Stimulated activated CD4-positive, alpha-beta T cell treated with anti-CD3 and anti-CD28 coated beads, Interleukin-1b, Interleukin-23, amount 100 ng/mL, for 24 hours (primary cell): ENCODE measurements at places on chromosomes 11 and 22.

DNA sequence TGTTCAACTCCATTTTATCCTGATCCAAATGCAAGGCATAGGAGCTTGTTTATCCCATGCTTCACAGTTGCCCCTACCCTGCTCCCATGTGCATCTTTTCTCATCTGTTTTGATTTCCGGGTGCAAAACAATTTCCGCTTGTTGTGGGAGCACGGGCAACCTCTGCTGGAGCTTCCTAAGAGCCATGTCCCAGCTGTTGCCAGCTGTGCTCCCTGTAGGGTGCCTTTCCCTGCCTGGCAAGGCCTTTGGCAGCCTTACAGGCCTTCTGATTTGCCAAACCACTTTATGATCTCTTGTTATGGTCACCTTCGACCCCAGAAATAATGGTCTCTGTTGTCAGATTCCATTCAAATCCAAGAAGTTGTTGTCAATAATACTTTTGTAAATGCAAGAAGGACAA, 1038.5 kb downstream of the OPCML start:
- no peak for DNase-seq

- DNase-seq = no peak
Measured at GRCh38 chr22:41353862-41354575, 27.7 kb upstream of the TEF start.

- DNase-seq = no peak
Measured at GRCh38 chr11:61980783-61981541, 13.5 kb upstream of the FTH1 start.

DNA sequence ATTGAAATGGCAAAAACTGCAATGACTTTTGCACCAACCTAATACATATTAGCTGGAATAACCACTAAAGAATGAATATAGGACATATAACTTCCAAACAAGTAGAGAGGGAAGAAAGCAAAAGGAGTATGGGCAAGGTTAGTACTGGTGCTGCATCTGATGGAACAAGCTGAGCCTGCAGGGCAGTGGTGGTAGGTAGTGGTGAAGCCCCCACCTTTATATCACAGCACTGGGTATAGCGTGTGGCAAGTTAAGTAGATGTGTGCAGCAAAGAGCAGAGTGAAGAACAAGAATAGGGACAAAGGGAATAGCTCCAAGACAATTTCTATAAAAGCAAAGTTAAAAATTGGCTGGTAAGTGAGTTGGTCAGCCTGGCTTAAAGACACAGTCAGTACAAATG, 62.3 kb downstream of the CTNND1 start:
- DNase-seq = no peak

DNA sequence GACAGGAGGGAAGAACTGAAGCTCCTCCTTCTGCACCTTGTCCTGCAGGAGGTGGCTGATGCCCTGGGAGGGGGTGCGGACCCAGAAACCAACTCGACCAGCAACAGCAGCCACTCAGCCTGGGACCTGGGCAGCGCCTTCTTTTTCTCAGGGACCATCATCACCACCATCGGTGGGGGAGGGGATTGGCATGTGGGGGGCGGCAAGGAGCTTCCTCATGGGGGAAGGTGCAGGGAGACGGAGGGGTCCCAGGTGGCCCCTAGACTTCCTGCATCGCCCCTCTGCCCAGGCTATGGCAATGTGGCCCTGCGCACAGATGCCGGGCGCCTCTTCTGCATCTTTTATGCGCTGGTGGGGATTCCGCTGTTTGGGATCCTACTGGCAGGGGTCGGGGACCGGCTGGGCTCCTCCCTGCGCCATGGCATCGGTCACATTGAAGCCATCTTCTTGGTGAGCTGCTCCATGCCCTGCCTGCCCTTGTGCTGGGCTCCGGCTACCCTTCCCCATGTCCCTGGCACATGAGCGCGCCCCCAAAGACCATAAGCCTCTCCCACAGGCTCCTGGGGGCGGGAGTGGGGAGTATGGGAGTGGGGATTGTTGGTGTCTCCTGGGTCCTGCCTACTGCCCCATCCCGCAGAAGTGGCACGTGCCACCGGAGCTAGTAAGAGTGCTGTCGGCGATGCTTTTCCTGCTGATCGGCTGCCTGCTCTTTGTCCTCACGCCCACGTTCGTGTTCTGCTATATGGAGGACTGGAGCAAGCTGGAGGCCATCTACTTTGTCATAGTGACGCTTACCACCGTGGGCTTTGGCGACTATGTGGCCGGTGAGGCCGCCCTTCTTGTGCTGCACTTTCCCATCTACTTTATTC, 3.1 kb upstream of the CATSPERZ start:
- no peak for DNase-seq

DNA sequence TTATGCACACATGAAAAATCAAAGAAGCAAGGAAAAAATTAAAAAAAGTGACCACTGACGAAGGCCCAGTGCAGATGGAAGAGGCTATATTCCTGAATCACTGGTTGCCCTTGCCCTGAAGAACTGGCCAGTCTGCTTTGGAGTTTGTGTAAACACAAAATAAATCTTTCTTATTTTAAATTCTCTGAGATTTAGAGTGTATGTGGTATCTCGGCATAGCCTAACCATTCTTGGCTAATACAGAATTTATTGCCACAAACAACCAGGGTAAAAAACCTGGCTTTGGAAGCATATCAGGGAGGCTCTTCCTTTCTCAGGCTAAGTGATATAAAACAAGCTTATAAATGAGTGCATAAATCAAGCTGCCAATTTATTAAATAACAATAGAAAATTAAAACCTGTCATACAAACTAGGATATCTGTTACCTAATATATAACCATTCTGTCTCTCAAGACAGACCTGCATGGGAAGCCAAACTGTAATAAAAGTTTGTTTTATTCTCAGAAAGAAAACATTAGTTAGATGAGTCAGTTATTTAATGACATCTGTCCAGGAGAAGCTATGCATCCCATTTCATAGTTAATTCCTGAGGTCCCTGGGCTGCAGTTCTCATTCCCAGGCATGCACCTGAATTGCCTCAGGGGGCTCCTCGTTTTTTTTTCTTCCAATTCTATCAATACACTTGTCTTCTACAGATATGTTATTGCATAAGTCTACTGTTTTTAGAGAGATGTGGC, 6.1 kb upstream of the TMEM135 start:
- DNase-seq = no peak

DNA sequence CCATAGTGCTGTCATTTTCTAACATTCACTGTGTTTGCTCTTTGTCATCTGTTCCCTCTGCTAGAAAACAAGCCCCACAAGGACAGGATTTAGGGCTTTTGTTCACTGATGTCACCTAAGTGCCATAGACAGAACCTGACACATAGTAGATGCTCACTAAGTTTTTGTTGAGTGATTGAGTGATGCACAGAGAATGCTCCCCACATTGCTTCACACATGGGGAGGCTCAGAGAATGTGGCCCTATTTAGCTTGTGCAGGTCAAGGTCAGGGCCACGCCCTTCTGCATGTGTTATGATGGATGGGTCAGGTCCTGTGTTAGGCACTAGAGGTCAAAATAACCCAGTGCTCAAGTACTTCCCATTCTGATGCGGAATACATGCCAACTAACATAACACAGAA, 33.1 kb upstream of the TSKU start:
- DNase-seq = no peak

DNA sequence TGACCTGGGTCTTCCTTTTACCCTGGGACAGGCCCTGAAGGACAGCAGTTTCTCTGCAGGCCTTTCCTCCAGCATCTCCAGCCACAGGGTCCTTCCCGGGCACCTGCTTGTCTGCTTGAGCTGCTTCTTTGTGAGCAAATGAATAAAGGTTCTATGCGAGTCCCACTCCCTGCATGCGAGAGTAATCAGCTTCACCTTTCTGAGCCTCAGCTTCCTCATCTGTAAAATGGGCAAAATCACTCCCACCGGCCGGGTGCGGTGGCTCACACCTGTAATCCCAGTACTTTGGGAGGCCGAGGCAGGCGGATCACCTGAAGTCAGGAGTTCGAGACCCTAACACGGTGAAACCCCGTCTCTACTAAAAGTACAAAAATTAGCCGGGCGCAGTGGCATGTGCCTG, 31.1 kb downstream of the IFT27 start:
- no peak for DNase-seq

GRCh38 chr11:4680341-4680740, 17.3 kb downstream of the OR51E2 start:
- DNase-seq = no peak

DNA sequence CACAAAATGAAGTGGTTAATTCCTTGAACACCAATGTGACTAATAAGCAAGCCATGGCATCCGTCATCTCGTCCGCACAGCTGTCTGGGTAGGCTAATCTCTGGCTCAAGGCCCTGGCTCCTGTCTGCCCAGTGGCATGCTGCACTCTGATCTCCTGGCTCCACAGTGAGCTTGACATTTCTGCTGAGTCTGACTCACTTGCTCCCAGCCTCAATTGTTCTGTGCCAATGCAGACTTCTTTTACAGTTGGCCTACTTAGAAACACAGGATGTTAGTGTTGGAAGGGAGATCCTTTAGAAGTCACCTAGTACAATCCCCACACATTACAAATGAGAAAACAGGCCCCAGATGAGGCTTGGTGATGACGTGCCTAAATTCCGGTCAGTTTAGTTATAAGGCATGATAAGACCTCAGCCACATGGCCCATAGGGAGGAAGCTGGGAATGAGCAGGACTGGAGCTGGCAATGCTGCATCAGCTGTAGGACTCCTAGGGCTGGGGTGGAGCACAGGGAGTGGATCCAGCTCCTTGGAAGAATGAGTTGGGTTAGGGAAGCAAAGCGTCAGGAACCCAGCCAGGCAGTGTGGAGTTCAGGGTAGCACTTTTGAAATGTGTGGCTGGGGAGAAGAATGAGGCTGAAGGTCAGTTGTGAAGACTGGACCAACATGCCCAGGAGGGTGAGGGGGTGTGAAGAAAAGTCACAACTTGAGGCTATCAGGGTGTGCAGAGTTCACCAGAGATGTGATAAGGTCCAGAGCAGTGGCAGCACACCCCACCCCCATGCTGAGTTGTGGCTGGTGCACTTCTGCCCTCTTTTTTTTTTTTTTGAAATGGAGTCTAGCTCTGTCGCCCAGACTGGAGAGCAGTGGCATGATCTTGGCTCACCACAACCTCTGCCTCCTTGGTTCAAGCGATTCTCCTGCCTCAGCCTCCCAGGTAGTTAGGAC, 70.2 kb upstream of the EED start:
- DNase-seq = no peak

DNA sequence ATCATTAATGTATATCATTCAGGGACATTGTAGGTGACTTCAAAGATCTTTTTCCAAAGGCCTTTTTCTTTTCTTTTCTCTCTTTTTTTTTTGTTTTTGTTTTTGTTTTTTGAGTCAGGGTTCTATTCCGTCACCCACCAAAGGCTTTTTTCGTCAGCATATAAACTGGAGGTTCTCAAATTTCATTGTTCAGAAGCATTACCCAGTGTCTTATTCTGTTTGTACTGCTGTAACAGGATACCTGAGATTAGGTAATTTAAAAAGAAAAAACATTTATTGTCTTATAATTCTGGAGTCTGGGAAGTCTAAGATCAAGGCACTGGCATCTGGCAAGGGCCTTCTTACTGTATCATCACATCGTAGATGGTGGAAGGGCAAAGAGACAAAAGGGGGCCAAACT, 6.4 kb upstream of the SYT9 start:
- no peak for DNase-seq

DNA sequence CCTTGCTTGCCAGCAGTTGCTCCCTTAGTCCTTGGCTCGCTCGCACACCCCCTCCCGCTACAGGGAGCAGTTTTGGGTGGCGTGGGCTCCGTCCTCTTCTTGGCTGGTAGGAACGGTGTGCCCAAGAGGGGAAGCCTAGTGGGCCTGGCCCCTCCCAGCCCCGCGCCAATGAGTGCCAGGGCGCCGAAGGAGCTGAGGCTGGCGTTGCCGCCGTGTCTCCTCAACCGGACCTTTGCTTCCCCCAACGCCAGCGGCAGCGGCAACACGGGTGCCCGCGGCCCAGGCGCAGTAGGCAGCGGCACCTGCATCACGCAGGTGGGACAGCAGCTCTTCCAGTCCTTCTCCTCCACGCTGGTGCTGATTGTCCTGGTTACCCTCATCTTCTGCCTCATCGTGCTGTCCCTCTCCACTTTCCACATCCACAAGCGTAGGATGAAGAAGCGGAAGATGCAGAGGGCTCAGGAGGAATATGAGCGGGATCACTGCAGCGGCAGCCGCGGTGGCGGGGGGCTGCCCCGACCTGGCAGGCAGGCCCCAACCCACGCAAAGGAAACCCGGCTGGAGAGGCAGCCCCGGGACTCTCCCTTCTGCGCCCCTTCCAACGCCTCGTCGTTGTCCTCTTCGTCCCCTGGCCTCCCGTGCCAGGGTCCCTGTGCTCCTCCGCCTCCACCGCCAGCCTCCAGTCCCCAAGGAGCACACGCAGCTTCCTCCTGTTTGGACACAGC, 1.6 kb downstream of the C11orf87 start:
- DNase-seq = no peak

DNA sequence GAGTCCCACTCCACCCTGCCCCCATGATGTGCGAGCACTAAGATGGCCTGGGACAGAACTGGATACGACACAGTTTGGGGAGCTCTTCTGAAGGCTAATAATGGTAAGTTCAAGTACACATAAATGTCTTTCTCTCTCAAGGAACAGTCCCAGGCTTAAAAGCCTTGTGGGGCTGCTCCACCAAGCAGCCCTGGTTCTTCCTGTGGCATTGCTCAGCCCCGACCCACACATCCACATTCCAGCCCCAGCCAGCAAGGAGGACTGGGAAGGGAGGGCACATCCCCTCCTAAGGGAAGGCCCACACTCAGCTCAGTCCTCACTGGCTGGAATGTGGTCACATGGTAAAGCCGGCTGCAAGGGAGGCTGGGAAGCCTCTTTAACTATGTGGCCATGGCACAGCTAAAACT, 13.3 kb upstream of the MB start:
- DNase-seq = no peak

- no peak for DNase-seq
Measured at GRCh38 chr11:2775083-2775625, 75.4 kb upstream of the KCNQ1OT1 start.

- DNase-seq = no peak
Measured at GRCh38 chr11:48148749-48149148, 67.9 kb upstream of the OR4B1 start.

GRCh38 chr11:47394050-47394321, 14.4 kb upstream of the SLC39A13 start:
- DNase-seq = no peak

GRCh38 chr11:72581067-72581466, 93.2 kb downstream of the PDE2A start:
- no peak for DNase-seq

GRCh38 chr22:31488988-31489617, 539 bp downstream of the EIF4ENIF1 start:
- no peak for DNase-seq

- no peak for DNase-seq
Measured at GRCh38 chr22:44220727-44221680, 40.3 kb downstream of the PARVG start.

- DNase-seq = no peak
Measured at GRCh38 chr22:49966774-49967705, 6.5 kb downstream of the PIM3 start.

GRCh38 chr11:46537121-46537520, 56.7 kb downstream of the AMBRA1 start:
- no peak for DNase-seq

- no peak for DNase-seq
Measured at GRCh38 chr11:75323609-75324008, 27.9 kb downstream of the ARRB1 start.

- DNase-seq = no peak
Measured at GRCh38 chr11:2929950-2930703, 907 bp upstream of the PHLDA2 start.
